ENCODE measurements at places on chromosomes 5 and 9.

DNA sequence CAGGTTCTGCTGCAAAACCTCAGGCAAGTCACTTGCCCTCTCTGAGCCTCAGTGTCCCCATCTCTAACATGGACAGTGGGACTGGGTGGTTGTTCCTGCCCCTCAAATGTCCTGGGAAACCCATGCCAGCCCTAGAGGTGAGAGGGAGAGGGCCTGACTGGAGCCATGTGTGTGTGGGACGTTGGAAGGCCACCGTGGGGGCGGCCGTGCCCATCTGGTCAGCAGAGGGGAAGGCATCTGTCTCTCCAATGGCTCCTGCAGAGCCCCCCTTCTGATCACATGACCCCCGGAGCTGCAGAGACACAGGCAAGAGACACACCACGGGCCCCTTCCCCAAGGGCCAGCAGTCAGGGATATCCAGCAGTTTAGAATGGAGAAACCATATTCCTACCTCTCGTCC is 1.7 kb downstream of the DNM1 start:
- DNase-seq = no peak

- DNase-seq = no peak
Measured at GRCh38 chr5:96657068-96657467, 5.1 kb upstream of the CAST start.

DNA sequence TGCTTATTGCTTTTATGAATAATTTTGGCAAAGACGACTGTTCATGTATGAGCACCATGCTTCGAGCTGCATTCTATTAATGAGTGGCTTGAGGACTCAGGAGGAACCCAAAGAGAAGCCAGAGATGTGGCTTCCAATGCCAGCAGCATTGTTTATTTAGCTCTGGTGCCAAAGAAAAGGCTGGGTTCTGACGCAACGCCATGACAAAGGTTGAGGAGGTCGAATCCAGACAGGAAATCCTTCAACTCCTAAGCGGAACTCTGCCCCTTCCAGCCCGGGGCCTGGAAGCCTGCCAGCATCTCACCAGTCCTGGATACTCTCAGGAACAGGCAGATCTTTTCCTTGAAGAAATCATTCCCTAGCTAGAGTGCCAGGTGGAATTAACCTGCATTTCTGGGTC is 104.4 kb downstream of the ARHGAP26 start:
- no peak for DNase-seq

DNA sequence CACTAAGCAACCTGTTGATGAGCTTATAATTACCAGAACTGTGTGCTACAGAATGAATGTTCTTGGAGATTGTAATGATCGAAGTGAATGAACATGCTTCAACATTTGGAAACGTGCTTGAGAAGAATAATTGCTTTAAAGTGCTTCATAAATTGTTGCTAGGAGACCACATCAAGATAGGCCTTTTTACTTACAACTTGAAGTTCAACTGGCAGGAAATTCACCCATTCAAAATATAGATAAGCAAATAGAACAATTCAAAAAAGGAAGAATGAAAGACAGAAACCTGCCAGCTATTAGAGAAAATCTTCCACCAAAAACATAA is 38.0 kb upstream of the SLC44A1 start:
- DNase-seq = no peak

GRCh38 chr9:127733614-127734013 is 1.5 kb downstream of the TOR2A start:
- no peak for DNase-seq

- DNase-seq = no peak
Measured at GRCh38 chr5:11468334-11469039, 435.8 kb downstream of the CTNND2 start.

GRCh38 chr5:105150323-105150722 is 1587.7 kb upstream of the NUDT12 start:
- no peak for DNase-seq

DNA sequence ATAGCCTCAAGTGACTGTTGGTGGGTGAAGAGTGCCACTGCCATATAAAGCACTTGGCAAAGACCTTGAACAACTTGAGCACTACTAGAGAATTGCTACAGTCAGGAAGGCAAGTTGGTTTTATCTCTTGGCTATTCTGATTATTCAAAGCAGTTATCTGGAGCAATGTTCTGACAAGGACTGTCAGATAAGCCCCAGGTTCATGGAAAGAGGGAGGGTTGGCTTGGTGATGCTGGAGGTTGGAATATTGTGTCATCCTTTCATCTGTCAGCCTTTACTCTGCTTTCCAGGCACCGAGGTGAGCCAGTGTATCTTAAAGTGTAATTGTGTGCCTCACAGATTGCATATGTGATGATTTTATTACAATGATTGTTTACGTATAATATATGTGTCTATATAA is 548.4 kb upstream of the ZNF608 start:
- no peak for DNase-seq

DNA sequence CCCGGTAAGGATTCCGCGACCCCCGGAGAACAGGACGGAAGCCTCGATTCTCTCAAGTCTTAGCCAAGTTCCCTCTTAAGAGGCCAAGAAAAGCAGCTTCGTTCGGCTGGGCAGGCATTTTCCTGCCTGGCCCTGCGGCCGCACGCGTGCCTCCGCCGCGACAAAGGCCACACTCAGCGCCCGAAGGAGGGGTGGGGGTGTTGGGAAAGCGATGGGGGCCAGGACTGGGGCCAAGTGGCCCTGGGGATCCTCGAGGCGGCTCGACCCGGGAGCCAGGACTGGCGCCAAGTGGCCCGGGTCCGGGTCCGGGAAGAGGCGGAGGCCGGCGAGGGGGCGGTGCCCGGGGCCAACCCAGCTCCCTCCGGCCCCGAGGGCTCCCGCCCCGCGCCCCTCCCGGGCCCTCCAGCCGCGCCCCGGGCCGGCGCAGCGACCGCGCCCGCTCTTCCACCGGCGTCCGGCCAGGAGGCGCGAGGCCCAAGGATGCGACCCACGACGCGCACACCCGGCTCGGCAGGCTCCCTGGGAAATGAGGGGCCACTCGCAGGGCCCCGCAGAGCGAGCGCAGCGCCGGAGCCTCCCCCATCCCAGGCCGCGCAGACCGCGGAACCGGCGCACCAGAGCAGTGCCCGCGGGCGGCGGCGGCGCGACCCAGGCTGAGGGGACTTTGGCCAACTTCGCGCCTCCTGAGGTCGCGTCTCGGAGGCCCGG is 756 bp downstream of the VAV2 start:
- DNase-seq = no peak

DNA sequence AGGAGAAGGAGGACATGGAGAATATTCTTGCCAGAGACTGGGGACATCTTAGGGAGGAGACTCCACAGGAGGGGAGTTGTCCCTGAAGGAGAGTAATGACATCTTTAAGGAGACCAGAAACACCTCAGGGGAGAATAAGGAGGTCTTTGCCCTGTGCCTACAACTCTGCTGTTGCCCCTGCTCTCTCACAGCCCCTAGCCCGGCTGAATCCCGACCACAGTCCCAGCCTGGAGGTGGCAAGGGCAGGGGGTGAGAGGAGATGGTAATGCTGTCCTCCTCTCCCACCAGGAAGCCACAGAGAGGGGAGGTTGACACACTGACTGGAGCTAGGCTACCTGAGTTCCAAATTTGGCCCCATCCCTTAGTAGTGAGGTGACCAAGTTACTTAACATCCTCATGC is 30.2 kb upstream of the ENHO start:
- DNase-seq = no peak
